Neural progenitor cell (in vitro differentiated cells): ENCODE measurements at places on chromosomes 11 and 22. TPM values are rescaled to one million over a fixed set of nuclear protein-coding genes. Genes with fewer than 3 reads are reported as not detected.

- no peak for DNase-seq
Observed at GRCh38 chr11:66868082-66868725, 11.3 kb downstream of the LRFN4 start.

GRCh38 chr11:75272391-75272790 is 31.8 kb downstream of the TPBGL start:
- DNase-seq = no peak

- DNase-seq = peak; percentile 54
Observed at GRCh38 chr11:73257342-73258103, 14.6 kb upstream of the P2RY6 start.

GRCh38 chr22:45207533-45207932 is 33.2 kb downstream of the KIAA0930 start:
- no peak for DNase-seq

- DNase-seq = no peak
Observed at GRCh38 chr11:47725442-47726117, 10.4 kb upstream of the AGBL2 start.

- no peak for DNase-seq
Observed at GRCh38 chr11:115941044-115941443, 436.8 kb upstream of the CADM1 start.

GRCh38 chr11:130675371-130675821 is 227.0 kb downstream of the ADAMTS15 start:
- no peak for DNase-seq

DNA sequence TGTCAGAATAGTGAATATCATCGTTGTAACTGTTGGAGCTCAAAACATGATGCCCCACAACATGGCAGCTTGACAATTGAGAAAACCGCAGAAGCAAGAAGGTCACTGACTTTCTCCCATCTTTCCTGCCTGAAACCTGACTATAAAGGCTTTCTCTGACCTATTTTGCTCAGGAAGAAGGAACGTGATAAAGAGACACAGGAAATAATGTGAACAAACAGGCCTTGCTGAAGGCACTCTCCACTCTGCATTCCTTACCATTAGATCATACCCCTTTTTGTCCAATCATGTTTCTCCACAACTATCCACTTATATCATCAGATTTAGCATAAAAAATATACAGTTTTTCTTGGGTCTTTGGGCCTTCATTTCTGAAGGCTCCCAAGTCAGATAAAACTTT is 916.8 kb downstream of the METTL15 start:
- no peak for DNase-seq

GRCh38 chr11:43736502-43737200 is 56.1 kb downstream of the HSD17B12 start:
- DNase-seq = no peak

- DNase-seq = no peak
Observed at GRCh38 chr11:3030289-3031070, 26.7 kb downstream of the CARS1 start.

DNA sequence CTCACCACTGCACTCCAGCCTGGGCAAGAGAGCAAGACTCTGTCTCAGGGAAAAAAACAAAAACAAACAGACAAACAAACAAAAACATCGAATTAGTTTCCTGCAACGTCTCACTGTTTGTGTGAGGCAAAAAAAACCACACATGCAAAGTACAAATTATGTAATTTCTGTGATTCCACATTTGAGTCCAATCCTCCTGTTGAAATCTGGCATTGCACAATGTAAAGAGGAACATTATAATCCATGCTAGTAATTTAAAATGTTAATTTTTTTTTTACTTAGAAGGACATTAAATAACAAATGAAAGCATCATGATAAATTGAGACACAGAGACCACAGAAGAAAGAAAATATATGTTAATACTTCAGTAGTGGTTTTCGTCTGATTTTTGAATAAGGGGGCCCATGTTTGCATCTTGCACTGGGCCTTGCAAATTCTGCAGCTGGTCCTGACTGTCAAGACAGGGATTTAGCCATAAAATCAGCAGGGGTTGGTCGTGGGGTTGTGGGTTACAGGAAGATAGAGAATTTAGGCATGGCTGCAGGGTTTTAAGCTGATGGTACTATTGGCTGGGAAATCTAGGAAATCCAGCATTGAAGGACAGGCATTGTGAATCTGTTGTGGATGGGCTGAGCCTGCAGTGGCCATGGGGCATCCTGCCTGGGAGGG is 102.6 kb upstream of the ALDH3B2 start:
- DNase-seq = no peak

DNA sequence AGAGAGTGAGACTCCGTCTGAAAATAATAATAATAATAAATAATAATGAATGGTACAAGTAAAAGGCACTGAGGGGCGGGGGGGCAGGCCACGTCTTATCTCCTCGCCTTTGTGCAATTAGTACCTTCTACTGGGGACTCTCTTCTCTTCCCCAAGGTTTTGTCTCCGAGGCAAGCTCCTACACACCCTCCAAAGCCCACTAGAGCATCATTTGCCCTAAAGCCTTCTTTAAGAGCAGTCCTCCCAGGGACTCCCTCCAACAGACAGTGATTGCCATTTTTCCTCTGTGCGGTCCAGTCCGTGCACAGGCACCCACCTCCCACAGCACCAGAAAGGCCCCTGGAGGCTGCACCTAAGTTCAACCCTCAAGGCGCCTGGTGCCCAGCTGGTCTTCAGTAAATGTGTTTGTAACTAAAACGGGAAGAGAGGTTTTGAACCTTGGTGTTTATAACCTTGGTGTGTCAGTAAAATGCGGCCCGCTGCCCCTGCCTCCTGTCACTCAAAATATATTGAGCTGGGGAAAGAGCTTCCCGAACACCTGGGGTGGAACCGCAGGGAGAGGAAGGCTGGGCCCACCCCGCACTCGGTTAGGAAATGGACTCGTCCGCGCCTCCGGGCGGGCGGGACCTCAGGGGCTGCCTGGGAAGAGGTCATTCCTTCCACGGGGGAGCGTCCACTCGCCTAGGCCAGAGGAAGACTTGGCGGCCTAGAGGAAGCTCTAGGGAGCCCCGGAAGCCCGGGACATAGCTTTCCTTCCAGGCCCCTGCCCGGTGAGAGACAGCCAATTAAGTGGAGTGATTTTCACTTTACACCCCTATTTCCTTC is 4.7 kb upstream of the KDELR3 start:
- DNase-seq = peak; percentile 80

DNA sequence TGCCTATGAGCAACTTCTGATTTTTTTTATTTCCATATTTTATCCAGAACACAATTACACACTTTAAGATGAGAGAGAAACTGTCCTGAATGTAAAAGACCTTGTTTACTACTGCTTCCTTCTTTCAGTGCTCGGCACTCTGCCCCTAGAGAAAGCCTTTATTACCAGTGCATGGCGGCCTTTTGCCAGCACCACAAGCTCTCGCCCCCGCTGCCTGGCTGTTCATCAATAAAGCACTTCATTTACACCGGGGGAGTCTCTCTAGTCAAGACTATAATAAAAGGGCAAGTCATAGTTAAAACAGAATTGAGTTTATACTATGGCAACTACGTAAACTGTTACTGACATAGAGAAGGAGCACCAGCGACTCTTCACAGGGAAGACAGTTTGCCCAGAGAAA is 259.5 kb downstream of the CADM1 start:
- no peak for DNase-seq

GRCh38 chr11:2271077-2271326 is 614 bp upstream of the ASCL2 start:
- DNase-seq = peak; percentile 30

DNA sequence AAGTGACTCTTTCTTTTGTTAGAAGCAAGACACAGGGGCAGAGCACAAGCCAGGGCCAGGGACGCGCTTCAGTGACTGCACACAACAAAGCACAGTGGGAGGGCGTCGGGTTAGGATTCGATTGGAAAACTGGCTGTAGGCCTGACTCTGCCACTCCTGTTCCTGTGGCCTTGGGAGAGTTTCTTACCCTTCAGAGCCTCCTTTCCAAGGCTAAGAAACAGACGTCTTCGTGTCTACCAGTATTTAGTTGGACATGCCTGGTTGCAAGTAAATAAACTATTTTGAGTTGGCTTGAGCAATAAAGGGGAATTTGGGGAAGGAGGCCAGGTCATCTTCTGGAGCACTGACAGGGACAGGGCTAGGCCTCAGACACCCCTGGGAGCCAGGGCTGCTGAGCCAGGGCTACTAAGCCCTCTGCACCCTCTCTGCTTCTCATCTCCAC is 549.1 kb downstream of the INSC start:
- DNase-seq = peak; percentile 91

DNA sequence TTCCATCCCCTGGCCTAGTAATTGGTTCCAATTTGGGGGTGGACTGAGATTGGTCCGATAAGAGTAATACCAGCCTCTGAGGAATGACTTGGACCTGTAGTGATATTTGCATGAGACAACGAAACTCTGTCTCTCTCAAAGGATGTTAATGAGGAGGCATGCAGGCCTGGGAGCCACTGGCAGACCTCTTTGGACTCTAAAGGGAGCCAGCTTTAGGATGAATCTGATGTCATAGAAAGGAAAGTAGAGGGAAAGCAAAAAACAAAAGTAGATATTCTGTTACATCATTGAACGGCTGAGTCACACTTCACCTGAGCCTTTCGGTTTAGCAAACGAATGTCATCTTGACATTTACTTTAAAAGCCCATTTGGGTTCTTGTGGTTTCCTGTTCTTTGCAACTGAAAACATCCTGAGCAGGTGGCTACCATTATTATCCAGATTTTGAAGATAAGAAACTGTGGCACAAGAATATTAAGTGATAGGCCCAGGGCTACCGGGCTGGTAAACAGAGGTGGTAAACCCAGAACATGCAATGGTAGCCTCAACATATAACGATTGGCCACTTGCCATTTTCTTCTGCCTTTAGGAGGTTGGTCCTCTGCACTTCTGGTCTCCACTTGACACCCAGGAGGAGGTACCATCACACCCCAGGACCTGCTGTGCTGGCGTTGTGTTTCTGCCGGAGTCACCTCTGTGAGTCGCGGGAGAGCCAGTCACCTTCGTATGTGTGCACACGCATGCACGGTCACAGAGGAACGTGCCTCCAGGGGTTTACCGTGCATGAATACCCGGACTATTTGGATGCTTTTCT is 42.7 kb downstream of the RTL6 start:
- no peak for DNase-seq

DNA sequence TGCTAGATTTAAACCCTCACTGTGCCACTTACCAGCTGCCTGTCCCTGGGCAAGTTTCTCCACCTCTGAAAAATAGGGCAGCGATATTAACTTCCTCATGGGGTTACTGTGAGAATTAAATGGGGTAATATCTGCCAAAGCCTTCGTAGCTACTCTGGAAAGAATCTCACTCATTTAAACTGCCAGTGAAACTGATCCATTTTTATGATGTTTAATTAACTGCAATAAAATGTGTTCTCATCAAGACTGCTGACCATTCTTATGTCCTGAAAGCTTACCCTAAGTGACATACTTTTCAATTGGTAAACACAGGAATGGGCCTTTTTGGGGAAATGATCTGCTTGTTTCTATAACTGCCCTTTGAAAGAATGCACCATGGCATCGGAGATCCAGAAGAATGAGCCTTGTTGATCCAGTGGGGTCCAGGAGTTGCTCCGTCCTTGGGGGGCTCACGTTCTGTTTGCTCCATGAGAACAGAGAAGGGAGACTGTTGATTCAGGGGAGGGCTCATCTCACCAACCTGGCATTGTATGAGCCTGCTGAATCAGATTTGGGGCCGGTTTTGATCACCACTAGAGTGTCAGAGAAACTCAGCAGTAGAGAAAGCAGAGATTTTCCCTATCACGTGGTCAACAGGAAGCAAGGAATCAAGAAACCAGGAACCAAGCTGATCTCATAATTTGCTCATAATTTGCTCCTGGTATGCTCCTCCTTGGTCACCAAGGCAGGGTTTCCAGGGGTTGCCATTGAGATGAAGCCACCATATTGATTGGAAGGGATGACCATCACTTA is 7.0 kb upstream of the CCDC86 start:
- no peak for DNase-seq

GRCh38 chr11:73229896-73230875 is 12.1 kb downstream of the P2RY2 start:
- DNase-seq = no peak

DNA sequence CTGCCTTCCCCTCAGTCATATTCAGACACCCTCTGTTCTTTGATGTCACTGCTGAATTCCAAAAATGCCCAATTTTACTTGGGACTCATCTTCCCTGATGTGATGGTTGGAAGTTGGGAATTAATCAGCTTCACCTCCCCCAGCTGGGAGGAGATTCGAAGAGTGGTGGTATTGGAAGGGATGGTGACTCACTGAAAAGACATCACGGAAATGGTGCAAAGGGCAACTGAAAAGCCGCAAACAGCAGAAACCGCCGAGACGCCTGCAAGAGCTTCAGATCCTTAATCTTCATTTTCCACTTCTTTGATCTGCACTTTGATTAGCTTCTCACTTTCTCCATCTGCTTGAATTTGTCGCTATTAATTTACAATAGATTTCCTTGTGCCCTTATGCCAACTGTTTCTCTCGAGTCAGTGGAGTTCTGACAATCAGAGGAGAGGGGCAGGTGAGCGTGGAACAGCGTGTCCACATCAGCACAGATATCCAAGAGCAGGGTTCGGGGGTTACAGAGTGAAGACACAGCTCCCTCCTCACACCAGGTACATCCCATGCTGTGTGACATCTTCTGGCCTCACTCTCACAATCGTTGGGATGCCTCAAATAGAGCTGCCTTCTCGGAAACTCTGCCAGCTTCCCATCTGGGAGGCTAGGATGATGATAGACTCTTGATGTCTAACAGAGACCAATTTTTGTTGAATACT is 325.4 kb downstream of the BRD1 start:
- DNase-seq = no peak

DNA sequence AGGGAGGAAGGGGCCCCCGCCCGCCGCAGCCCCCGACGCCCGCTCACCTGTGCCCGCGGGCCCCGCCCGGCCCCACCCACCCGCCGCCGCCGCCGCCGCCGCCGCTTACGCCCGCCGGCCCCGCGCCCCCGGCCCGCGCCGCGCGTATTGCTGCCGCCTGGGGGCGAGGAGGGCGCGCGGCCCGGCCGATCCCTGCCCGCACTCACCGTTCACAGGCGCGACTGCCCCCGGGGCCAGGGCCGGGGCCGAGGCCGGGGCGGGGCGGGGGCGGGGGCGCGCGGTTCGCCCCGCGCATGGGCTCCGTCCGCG is 212 bp downstream of the HRAS start:
- no peak for DNase-seq

FBLN1 gene
- total RNA-seq = 84.3 and 163 TPM in 2 replicates

TECTA gene
- total RNA-seq = 0.84 and 1.2 TPM in 2 replicates

PLXNB2 gene
- 32.4 and 94.1 TPM in 2 replicates for total RNA-seq

TIGD3 gene
- 2.5 and 4.3 TPM in 2 replicates for total RNA-seq

PARVB gene
- total RNA-seq = 12.7 and 13.0 TPM in 2 replicates

TUBA8 gene
- total RNA-seq = 0.09 and 0.39 TPM in 2 replicates

TMEM45B gene
- not detected in 2 replicates for total RNA-seq
